ENCODE measurements at places on chromosomes 2 and 18.

- no peak for DNase-seq
These were observed 83.9 kb downstream of the ACTR3 start for GRCh38 chr2:113973810-113974209.

GRCh38 chr2:165863810-165864261 is 69.8 kb upstream of the GALNT3 start:
- no peak for DNase-seq

DNA sequence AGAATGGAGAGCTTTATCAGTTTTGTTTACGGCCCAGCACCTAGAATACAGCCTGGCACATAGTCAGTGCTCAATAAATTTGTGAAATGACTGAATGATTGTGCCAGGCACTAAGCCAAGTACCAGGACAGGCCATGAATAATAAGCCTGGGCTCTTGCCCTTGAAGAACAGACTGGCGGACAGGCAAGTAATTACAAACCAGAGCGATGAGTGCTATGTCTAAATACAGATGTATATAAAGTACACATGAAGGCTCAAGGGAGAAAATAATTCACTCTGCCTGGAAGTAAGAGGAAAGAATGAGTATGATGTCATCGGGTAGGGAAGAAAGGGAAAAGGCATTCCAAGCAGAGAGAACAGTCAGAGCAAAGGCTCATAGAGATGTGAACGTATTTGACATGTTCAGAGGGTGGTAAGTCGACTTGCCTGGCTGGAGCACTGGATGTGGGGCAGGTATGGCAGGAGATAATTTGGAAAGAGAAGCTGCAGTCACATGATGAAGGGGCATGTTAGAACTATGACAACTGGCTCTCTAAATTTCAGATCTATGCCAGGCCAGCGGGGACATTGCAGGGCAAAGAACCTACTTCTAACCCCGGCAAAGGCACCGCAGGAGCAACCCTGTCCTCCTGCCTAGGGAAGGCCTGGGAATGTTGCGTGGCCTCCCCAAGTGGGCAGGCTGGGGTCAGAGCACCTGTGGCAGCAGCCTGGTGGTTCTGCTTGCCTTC is 119.1 kb upstream of the STPG4 start:
- no peak for DNase-seq

DNA sequence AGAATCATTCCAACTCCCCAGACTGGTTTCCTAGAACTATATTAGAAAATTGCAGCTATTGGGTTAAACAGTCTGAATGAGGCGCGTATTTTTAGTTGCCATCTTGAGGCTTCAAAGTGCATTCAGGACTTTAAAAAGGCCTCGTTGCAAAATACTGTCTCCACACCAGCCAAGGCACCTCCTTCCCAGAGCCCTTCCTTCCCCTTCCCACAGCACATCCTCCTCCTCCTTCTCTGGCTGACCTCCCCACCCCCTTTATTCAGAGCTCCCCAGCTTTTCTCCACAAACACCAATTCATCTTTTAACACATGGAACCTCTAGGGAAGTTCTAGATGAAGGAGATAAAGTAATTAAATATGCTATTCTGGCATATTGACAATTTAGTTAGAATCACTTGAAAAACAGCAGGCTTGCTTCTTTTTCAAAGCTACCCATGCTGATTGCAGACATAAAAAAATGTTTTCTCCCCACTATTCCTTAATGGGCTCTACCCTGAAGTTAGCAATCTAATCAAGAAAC is 90.3 kb downstream of the RTP5 start:
- no peak for DNase-seq

DNA sequence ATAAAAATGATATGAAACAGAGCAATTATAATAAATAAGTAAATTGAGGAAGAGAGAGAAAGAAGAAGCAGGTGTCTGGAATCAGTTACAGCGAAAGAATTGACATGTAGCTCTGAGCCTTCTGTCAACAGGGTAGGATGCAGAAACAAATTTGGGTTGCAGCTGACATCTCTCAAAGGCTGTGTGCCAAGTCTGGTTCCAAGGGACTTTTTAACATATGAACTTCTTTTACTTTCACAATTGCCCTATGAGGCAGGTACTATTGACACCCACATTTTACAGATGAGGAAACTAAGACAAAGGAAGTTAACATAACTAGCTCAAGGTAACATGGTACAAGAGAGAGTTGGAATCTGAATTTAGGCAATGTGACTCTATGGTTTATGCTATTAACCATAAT is 260.0 kb downstream of the ASXL3 start:
- no peak for DNase-seq

GRCh38 chr2:85405201-85406059 is 4.7 kb downstream of the CAPG start:
- peak; percentile 58 for DNase-seq
